SK-N-SH treated with all-trans-retinoic acid at 6 μM for 48 hours (cell line): ENCODE measurements at places on chromosomes 12 and 14.

DNA sequence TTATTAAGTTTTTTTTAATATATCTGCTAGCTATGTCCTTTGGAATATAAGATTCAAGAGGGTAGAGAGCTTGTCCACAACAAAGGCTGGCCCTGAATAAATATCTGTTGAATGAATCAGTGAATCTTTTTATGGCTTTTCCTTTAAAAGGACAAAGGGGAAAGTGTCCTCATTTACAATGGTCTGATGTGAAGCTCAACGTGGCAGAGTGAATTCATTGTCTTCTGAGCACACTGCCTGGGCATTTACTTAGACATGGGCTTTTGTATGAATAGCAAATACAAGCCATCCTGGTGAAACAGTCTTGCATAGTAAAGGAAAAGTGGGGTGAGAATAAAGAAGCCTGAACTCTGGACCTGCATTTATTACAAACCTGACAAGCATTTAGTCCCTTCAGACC, 201.2 kb downstream of the NELL2 start:
- ATAC-seq = no peak

DNA sequence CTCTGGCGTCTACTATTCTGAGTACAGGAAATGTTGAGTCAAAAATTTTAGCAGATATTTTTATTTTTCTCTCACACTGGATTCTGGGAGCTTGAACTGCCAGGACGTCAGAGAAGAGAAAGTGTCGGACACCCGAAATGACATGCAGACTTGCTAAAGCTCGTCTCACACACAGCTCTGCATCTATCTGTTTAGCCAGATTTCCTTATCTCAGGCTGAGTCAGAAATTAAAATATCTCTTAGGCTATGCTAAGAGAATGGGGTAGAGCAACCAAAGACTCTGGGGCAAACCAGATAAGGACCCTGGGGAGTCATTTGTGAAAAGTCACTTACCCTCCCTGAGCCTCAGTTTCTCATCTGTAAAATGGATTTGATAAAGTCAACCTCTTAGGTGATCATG, 1124.1 kb downstream of the VRK1 start:
- no peak for ATAC-seq

GRCh38 chr12:27396216-27396815, 50.2 kb upstream of the SMCO2 start:
- ATAC-seq = no peak; the same call in 2 of the 3 replicates

- ATAC-seq = no peak
Observed at GRCh38 chr14:99708449-99708848, 24.4 kb downstream of the CYP46A1 start.

- peak; percentile 70 for ATAC-seq
Observed at GRCh38 chr12:100141666-100141997, 1.0 kb downstream of the BLTP3B start.

DNA sequence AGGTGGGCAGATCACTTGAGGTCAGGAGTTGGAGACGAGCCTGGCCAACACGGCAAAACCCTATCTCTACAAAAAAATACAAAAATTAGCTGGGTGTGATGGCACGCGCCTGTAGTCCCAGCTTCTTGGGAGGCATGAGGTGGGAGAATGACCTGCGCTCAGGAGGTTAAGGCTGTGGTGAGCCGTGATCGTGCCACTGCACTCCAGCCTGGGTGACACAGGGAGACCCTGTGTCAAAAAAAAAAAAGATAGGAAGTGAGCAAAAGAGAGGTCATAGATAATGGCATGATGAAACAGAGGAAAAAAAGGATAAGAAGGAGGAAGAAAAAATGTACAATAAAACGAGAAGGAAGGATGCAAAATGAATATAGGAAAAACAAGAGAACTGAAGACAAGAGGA, 159.5 kb downstream of the ETV6 start:
- no peak for ATAC-seq

GRCh38 chr14:103206836-103207387, 83.7 kb downstream of the TNFAIP2 start:
- ATAC-seq = no peak

DNA sequence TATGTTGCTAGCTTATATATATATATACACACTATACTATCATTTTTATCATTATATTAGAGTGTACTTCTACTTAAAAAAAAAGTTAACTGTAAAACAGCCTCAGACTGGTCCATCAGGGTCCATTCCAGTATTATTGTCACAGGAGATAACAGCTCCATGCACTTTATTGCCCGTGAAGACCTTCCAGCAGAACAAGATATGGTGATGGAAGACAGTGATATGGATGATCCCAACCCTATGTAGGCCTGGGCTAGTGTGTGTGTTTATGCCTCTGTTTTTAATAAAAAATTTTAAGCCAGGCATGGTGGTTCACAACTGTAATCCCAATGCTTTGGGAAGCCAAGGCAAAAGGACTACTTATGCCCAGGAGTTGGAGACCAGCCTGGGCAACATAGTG, 86.2 kb downstream of the GCH1 start:
- ATAC-seq = no peak

- no peak for ATAC-seq
Observed at GRCh38 chr14:93369713-93370266, 22.8 kb downstream of the COX8C start.

DNA sequence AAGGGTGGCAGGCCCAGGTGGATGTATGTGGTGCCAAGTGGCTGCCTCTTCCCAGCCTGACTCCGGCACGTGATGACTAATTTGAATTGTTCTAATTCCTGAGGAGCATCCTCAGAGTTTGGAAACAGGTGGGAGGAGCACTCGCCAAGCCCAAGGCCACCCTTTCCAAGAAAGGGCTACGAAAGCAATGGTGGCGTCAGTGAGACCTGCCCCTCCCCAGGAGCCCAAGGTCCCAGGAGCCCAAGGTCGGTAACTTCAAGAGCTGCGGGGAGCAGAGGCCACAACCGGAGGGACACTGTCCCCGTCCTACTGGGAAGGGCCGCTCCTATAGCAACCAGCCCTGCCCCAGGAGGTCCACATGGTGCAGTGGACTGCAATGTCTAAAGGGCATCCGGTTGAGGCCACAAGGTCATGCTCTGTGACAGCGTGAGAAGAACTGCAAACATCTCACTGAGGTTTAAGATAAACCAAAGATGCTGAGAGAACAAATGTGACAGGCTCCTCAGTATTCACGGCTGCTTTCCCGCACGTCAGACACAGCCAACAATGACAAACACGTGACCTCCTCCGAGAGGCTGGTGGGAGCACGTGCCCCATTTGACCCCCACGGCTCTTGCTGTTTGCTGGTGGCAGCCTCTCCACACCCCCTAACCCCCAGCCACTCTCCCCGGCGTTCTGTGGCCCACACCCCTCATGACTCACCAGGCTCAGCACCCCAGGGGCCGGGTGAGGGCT, 79.6 kb downstream of the ITPK1 start:
- ATAC-seq = peak; percentile 31

DNA sequence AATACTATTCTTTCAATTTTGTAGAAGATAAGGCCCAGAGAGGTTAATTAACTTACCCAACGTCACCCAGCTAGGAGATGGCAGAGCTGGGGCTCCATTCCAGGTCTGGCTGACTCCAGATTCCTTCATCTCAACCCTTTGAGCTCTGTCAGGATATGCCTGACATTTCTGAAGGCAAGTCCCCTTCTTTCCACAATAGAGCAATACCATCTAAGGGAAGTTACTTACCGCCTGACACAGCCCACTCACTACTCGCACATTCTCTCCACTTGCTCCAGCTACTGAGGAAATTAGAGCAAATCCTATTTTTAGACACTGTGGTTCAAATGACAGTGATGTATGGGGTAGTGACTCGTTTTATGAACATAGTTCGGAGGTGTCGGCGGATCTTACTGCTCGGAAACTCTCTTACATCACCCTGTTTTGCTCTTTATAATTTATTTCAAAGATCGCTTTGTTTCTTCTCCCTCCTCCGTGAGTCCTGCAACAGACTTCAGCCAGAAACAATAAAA, 2.0 kb upstream of the WSCD2 start:
- ATAC-seq = no peak

DNA sequence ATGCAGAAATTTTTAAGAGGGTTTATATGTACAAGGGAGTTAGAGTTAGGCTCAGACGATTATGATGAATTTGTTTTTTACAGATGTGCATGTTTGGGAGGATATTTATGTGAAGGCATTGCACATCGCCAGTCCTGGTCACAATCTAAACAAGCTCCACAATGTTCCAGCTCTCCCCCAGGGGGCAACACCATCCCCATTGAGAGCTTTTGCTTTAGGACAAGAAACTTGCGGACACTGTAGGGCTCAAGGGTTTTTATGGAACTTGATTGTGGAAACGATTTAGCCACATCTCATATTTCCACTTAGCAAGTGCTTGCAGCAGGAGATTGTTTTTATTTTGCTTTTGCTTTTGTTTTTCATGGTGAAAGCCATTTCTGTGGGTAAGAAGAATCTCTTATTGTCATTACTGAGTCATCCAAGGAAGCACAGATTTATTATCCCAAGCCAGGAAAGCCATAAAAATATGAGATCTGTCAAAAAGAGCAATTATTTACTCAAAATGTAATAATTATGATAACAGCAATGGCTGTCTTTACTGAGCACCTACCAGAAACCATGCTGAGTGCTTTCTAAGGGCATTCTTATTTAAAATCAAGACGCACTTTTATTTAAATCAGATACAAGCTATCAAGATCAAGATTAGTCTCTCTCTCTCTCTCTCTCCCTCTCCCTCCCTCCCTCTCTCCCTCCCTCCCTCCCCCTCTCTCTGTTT, 276.7 kb upstream of the SRRM4 start:
- no peak for ATAC-seq

DNA sequence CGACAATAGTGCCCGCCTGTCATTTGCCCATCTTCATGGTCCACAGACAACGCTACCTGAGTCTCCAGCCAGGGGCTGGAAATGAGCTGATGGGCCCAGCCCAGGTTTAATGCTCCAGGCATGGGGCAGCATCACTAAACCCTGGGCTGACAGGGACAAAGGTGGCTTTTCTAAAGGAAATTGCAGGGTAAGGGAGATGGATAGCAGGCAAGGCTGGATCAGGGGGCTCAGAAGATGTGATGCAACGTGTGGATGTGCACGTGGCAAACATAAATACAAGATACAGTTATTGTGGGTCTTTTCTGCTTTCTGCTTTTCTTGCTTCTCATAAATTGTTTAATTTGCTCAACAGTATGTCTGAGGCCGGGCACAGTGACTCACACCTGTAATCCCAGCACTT, 3.7 kb upstream of the MMP17 start:
- ATAC-seq = no peak

DNA sequence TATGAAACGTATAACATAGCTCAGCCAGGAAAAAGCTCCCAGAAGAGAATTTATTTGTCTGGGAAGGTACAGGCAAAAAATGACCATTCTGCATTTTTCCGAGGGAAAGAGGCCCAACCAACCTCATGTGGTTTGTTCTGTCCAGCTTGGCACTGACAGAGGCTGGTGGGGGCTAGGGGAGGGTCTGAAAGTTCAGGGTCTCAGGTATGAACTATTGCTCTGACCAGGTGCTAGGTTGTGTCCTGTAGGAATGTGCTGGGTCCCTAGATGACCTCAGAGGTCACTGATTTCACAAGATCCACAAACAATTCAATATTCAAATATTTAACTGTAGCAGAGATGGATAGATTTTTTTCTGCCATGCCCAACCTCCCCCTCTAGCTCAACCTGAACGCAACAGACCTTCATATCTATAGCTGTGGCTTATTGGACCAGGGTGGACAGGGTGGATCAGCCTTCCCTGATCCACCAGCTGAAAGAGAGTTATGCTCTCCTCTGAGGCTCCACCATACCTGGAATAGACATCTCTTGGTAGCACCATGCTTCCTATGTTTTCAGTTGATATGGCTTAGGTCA, 32.9 kb upstream of the IFT81 start:
- ATAC-seq = no peak

- no peak for ATAC-seq
Observed at GRCh38 chr14:34003082-34003668, 52.3 kb upstream of the EGLN3 start.

DNA sequence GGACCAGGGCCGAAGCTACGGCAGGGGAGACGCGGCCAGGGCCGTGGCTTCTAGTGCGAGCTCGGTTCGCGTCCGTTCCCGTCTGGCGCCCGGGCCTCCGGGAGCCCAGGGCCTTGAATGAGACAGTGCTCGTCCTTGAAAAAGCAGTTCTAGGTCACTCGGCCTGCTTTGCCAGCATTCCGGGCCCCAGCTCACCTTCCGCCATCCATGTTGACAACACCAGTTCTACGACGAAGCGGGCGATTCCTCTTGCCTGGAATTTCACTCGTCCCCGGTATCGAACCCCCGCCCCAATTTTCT, 4.5 kb downstream of the OR10AD1 start:
- ATAC-seq = peak; percentile 19

DNA sequence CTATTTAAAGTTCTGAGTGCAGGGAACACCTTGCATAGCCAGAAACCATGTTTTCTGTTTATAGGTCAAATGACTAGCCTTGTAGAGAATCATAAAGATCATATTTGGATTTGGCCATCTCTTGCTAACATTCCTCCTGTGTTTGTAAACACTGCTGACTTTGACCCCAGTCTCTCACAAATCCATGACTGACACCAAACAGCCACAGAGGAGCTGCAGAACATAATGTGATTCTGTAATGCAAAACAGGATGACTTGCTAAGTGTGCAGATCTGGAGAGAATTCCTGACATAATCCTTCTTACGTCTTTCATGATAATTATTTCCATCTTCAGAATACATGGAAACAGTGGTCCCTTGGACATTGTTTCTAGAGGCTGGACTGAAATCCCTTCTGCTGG, 211.8 kb downstream of the BMP4 start:
- no peak for ATAC-seq

- ATAC-seq = no peak
Observed at GRCh38 chr14:43172899-43173548, 1334.1 kb downstream of the FSCB start.

- no peak for ATAC-seq
Observed at GRCh38 chr12:41683513-41684240, 461.0 kb downstream of the GXYLT1 start.

GRCh38 chr14:65286443-65286842, 126.1 kb upstream of the FUT8 start:
- ATAC-seq = peak; percentile 41; the same call in 2 of the 3 replicates

DNA sequence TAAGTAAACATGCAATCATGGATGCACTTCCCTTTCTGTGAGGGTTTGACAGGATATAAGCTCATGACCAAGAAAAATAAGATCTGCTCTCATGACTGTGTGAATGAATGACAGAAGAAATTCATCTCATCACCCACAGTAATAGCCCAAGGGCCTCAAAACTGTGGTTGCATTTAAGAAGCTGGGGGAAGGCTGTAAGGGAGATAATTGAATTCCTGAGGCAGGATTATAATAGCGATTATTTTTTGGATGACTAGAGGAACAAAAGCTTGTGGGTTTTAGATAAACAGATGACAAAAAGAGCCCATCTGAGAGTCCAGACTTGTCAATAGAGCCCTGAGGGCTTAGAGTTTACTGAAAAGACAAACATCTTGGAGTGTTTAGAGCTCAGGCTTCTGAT, 161.2 kb downstream of the NTF3 start:
- ATAC-seq = no peak
